Endothelial cell (in vitro differentiated cells): ENCODE measurements at places on chromosomes 16 and 17. TPM values are rescaled to one million over a fixed set of nuclear protein-coding genes. Genes with fewer than 3 reads are reported as not detected.

DNA sequence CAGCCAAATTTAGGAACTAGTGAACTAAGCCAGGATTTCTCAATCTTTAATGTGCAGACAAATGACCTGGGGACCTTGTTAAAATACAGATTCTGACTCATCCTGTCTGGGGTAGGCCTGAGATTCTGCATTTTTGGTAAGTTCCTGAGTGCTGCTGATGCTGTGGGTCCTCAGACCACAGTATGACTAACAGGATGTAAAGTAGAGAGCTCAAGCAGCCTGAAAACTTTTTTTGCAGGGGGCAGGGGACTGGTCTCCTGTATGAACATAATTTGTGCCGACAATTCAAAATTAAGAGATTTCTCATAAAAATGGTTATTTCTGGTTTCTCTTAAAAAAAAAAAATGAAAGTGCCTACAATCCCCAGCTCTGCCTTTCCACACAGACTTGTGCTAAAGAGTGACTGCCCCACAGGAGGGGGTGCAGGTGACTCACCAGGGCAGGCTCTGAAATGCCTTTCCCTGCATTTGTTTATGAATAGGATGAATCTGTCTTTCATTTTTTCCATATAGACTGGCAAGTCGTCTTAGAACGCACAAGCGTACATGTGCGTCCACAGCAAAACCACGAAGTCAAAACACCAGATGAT, 271.5 kb downstream of the PHKB start:
- DNase-seq: no peak

GRCh38 chr17:74995847-74996246, 8.4 kb downstream of the CDR2L start:
- no peak for DNase-seq

DNA sequence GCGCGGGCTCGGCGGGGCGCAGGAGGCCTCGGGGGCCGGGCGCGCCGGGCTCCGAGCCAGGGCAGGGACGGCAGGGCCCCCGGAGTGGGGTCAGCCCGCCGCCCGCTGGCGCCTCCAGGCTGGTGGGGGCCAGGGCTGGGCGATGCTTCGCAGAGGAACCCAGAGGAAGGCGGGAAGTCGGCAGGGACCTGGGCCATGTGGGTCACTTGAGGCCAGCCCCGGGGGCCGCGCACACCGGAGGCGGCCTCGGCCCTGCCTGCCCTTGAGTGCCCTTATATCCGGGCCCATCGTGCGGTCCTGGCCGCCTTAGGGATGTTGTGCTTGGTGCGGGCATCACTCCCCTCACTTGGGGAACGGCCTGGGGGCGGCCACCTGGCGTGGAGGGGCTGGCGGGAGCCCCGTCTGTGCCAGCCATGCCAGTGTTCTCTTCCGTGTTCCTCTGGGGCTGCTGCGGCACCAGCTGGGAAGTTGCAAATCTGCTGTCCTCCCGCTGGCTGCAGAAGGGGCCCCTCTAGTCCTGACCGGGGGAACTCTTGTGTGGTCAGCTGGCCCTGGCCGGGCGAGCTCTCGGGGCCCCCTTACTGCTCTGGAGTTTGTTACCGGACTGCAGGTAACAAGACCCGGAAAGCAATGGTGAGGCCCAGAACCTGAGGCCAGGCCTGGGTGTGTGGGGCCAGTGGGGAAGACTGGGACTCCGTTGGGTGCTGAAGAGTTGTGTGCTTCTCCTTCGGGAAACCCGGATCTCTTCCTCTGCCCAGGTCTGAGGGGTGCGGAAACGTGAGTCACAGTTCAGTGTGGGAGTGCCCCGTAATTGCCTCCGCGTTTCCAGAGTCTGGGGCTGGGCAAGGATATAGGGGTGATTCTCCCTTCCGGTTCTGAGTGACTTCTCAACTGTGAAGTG, 849 bp downstream of the CAPN15 start:
- DNase-seq: no peak

GRCh38 chr17:50560931-50561745, 623 bp downstream of the CACNA1G start:
- DNase-seq: no peak

KIF1C gene
- total RNA-seq: 127 TPM

DNA sequence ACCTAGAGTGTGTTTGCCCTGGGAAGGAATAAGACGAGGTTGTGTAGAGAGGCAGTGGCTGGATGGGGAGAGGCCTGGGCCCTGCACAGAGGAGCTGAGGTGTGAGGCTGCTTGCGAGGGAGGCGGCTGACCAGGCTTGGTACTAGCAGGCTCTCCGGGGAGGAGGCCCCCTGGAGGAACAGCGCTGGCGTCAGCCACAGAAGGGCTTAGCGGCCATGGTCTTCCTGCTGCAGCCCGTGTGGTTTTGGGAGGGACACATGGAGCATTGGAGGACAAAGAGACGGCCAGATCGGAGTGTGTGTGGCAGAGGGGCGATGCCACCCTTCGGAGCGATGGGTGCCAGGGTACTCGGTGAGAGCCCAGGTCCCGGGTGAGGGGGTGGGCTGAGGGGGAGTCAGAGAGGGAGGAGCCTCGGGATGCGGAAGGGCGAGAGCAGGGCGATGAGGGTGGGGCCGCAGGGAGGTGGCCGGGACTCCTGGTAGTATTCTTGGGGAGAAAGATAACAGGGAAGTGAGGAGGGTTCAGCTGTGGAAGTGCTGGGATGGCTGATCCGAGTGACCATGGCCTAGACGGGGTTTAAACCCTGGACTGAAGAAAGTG, 8.3 kb downstream of the BANP start:
- DNase-seq: no peak

DNA sequence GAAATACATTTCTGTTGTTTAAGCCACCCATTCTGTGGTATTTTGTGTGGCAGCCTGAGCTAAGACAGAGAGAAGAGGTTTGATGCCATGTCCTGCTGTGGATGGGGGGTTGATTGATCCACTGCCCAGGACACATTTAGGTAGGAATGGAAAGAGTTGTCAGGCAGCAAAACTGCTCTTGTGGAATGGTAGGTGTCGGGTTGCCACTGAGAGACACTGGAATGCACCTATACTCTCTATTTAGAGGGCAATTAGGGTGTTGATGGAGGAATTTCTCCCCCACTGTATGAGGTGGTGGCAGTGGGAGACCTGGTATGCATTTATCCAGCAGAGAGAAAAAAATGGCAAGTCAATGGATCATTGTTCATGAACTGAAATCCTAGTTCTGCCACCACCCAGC, 30.9 kb downstream of the CBLN1 start:
- DNase-seq: no peak

DNA sequence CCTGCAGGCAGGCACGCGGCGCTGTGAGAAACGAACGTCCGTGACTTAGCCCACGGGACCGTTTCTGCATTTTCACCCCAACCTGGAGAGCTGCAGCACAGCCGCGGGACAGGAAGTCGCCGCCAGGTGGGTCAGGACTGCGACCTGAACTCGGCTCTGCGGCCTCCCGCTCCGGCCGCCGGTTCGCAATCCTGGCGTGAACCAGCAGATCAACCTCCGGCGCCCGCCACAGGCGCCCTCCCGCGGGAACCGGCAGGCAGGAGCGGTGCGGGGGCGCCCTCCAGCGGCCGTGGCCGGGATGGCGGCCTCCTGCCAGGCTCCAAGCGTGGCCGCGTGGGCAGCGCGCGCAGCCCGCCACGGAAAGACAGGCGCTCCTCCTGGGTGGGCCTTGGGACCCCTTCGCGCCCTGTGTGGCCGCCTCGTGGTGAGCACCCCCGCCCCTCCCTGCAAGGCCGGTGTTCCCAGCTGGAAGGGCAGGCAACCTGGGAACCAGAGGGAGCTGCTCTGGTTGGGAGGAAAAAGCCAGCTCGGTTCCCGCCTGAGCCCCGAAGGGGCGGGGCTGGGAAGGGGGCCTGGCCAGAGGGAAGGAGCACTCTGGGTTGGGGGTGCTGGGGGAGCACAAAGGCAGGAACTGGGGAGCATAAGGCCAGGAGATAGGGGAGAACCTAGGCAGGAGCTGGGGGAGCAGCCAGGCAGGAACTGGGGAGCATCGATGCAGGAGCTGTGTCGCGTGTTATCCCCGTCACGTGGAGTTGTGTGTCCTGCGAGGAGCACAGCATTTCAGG, 28.2 kb downstream of the ACTG1 start:
- DNase-seq: peak; percentile 93

GRCh38 chr16:23378921-23379320, 74.1 kb downstream of the COG7 start:
- DNase-seq: no peak

PYDC1 gene
- total RNA-seq: not detected

GRCh38 chr17:60354223-60354622, 37.7 kb downstream of the USP32 start:
- no peak for DNase-seq

- peak; percentile 31 for DNase-seq
These were observed at the start of gene C16orf74 for GRCh38 chr16:85750827-85751697. C16orf74 (minus strand) TSS chr16:85751096; CDS start chr16:85735217, 15,879 bp downstream.

GRCh38 chr16:77807-78443, at the start of gene MPG:
MPG (plus strand) TSS chr16:78225; CDS start chr16:78310, 85 bp downstream.
- peak; percentile 82 for DNase-seq

KRT12 gene
- not detected for total RNA-seq

DNA sequence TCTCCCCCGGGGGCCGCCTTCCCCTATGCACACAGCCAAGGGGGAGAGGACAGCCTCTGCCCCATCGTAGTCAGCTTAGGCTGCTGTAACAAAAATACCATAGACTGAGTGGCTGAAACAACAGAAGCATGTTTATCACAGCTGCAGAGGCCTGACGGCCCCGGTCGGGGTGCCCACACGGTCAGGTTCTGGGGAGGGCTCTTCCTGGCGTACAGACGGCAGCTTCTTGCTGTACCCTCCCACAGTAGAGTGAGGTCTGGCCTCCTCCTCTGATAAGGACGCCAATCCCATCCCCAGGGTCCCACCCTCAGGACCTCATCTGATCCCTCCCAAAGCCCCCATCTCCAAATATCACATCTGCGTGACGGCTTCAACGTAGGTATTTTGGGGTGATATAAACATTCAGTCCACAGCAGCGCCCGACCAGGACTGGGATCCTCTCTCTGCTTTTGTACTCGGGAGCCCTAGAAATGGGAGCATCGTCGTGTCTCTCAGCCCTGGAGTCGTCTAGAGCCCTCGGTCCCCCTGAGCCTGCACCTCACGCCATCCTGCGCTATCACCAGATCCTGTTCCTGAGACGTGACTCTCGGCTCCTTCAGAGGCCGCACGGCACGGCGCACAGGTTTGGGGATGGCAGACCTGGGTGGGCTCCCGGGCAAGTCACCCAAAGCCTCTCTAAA, 67.8 kb downstream of the RPH3AL start:
- no peak for DNase-seq
